ENCODE measurements at places on chromosomes 5 and 9.

- no peak for DNase-seq
Observed at GRCh38 chr5:60263346-60263745, 369.8 kb upstream of the PDE4D start.

GRCh38 chr9:69195668-69196067 lies 21.6 kb downstream of the TJP2 start:
- no peak for DNase-seq

GRCh38 chr5:16580382-16580781 lies 36.4 kb downstream of the RETREG1 start:
- no peak for DNase-seq

DNA sequence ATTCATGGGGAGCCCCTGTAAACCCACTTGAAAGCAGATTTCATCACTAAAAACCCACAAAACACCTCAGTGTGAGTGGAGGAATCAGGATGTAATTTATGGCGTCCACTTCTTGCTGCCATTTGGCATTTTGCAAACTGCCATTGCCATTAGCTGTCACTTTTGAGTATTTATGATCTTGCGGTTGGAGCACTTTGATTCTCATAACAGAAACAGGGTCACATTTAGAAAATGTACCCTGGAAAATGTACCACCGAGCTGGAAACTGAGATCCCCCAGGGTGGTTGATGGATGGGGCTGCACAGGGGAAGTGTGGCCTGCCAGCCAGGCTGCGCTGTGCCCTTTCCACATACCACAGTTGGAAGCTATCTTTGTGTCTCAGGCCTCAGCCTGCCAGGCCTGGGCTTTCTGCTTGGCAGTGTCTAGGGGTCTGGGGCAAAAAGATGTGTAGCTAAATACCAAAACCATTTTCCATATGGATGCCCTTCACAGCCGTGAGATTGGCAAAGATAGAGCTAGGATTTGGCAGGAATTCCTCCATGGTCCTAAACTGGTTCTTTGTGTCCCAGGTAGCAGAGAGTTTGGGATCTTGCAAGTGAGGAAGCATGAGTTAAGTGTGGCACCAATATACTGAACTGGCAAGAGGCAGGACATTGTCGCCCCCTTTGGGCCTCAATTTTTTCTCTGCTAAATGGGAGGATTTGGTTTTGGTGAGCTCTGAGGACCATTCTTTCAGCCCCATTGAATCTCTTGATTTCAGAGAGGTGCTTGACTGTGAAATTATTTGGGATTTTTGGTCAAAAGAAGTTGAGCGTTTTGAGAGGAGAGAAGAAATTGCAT lies 46.2 kb downstream of the GALNT10 start:
- DNase-seq: no peak

GRCh38 chr9:10875752-10876151 lies 262.9 kb upstream of the PTPRD start:
- DNase-seq: no peak

DNA sequence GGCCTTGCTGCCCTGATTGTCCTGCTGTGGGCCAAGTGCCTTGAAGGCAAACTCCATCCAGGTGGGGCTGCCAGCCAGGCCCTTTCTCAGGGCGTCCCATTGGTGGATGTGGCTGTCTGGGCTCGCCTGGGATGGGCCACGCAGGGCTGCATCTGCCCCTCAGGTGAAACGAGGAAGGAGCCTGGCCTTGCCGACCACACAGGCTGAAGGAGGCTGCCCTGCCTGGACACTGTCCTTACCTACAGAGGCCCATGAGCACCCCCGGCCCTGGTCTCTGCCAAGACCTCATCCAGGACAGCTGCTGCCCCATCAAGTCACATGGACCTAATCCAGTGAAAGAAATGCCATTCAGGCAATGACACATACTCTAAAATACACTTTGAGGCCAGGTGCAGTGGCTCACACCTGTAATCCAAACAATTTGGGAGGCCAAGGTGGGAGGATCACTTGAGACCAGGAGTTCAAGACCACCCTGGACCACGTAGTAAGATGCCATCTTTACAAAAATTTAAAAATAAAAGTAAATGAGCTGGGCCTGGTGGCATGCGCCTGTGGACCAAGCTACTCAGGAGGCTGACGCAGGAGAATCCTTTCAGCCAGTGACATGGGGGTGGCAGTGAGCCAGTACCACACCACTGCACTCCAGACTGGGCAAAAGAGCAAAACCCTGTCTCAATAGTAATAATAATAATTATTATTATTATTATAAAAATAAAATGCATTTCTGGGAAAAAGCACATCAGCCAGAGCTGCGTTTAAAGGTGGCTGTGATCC lies 33.9 kb downstream of the PNPLA7 start:
- no peak for DNase-seq

- no peak for DNase-seq
Observed at GRCh38 chr9:133934482-133935232, 57.5 kb downstream of the VAV2 start.

- no peak for DNase-seq
Observed at GRCh38 chr9:89749500-89750116, 144.8 kb downstream of the GADD45G start.

Measured in AG04450 (cell line).